NCI-H2081 (cell line): ENCODE measurements at places on chromosomes 3 and 15.

GRCh38 chr3:82474711-82475110 lies 713.3 kb upstream of the GBE1 start:
- DNase-seq: no peak

DNA sequence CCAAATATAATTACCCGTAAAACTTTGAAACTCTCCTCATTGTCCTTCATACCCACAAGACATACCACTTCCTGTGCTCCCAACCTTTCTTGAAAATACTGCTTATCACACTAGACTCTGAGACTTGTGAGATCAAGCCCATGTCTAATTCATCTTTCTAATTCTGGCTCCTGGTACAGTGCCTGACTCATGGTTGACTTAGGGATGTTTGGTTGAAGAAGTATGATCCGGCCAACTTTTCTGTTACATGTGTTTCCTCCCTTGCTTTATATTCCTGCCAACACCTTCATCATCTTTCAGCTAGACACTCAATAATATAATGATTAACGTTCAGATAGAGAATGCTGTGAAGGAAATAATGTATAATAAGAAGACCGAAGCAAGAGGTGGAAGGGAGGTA lies 58.2 kb downstream of the MEX3B start:
- DNase-seq: no peak

DNA sequence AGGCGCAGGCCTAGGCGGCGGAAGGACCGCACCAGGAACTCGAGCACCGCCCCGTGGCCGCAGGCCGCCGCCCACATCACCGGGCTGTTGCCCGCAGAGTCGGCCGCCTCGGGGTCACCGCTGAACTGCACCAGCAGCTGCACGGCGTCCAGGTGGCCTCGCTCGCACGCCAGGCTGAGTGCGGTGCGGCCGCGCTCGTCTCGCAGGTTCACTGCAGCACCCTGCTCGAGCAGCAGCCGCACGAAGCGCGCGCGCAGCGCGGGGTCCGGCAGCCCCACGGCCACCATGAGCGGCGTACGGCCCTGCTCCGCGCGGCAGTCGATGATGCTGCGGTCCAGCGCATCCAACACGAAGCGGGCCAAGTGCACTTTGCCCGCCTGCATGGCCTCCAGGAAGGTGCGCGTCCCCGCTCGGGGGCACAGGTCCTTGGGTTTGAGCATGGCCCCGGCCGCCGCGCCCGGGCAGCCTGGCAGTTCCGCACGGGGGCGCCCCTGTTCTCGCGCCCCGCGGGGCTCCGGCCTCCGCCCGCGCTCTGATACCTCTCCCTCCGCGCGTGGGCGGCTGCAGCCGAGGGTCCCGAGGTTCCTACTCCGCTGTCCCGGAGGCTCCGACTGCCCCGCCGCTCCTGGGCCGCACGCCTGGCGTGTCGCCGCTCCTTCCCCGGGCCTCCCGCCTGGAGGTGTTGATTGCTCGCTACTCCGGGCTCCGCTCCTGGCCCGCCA lies 556 bp downstream of the ANKRD63 start:
- peak; percentile 49 for DNase-seq

GRCh38 chr15:79943820-79944219 lies 27.2 kb downstream of the BCL2A1 start:
- DNase-seq: no peak

GRCh38 chr15:56320316-56320715 lies 44.9 kb upstream of the TEX9 start:
- DNase-seq: no peak

GRCh38 chr15:96771035-96771434 lies 440.5 kb downstream of the NR2F2 start:
- DNase-seq: no peak

DNA sequence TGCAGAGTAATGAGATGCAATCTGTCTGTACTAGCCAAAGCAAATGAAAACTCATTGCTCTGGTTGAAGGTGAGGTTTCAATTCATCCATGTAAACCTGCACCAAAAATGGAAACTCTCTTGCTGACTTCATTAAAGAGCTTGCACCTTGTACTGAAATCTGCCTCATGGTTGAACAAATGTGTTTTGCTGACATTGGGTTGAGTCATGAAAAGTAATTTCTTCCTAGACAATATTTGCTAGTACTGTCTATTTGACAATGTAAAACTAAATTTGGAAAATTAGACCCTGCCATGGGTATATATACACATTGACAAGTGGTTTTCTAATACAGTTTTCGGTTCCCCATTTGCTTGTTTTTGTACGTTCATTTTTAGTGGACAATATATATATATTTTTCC lies 33.3 kb downstream of the RYR3 start:
- DNase-seq: no peak

DNA sequence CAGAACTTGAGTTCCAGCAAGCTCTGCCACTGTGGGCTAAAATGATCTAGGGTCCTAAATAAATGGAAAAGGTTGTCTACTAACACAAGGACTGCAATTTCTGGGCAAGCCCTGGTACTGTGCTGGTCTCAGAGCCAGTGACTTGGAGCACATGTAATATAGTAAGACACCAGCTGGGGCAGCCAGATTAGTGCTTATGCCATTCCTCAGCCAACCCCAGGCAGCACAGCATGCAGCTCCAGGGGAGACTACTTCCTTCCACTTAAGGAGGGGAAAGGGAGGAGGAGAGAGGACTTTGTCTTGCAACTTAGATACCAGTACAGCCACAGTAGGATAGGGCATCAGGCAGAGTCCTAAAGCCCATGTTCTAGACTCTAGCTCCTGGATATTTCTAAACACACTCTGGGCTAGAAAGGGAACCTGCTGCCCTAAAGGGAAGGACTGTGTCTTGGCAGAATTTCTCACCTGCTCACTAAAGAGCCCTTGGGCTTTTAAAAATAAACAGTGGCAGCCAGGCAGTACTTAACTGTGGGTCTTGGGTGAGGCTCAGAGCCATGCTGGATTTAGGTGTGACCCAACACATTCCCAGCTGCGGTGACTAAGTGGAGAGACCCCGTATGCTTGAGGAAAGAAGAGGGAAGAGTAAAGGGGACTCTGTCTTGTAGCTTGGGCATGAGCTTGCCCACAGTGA lies 223.7 kb upstream of the BCHE start:
- no peak for DNase-seq

DNA sequence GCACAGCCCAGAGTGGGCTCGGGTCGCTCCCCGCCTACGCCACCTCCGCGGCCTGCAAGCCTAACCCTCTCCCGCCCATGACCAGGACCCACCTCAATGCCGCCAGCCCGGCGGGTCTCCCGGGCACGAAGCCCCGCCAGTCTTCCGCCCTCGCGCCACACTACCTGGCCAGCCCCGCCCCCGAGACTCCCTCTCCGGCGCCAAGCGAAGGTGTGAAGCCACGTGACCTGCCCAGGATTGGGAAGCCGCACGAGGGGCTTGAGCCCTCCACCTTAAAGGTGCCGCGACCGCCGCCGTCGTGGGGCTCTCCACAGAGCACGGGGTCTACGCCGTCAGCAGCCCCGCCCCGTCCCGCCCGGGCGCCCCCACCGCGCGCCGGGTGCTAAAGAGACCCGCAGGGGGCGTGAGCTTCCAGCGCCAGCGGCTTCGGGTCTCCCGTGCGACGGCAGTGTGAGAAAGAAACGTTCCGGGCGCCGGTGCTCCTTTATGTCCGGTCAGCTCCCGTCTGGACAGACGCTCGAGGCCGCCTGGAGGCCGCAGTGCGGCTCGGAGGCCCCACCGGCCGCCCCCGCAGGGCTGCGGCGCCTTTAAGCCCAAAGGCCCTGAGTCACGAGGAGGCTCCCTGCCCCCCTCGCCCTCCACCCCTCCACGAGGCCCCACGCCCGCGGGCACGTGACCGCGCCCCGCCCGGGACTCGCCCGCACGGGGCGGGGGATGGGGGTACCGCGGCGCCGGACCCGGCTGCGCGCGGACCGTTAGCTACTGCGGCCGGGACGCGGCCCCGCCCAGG lies at the start of gene CPEB1:
Gene CPEB1 (minus strand): TSS at position 319 of the 790 bp plus-strand sequence. CDS start 18,904 bp downstream, outside the sequence.
- DNase-seq: no peak

- no peak for DNase-seq
These were observed 41.5 kb upstream of the MTMR10 start for GRCh38 chr15:31032961-31033371.

GRCh38 chr15:25797936-25798901 lies 64.9 kb downstream of the ATP10A start:
- no peak for DNase-seq

DNA sequence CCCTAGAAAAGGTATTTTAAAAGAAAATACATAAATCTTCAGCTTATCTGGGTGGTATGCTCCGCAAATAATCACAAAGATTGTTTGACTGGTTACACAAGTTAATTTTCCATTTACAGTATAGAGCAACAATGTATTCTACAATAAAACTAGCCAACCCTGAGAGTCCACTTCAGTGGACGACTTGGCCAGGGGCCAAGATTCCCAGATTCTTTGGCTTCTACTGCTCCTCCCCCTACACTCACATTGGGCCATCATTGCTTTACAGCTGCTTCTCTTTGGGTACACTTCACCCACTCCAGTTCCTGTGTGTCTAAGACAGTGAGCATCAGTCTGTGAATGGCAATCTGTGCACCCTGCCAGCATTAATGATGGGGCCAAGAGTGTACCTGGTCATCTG lies 17.2 kb upstream of the PRICKLE2 start:
- no peak for DNase-seq
